ENCODE measurements at places on chromosomes 5 and 9.
A peak's percentile ranks its signal among the peaks of the same experiment; 100 is the strongest.

- DNase-seq, result peak; percentile 74
Measured at GRCh38 chr9:17810728-17811571, 232.1 kb downstream of the SH3GL2 start.

DNA sequence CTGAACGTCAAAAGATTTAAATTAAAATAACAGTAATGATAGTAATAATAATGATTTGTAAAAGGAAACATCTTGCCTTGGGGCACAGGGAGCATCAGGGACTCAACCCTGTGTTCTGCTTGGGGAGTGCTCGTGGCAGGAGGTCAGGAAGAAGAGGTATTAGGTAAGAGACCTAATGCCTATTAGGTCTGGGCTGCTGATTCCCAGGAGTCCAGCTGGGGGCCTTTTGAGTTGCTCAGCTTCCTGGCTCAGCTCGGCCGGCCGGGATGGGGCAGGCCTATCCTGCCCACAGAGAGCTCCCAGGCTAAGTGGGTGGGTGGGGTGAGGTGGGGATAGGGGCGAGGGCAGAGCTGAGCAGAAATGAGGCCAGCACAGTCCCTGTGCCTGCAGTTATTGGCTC, 17.5 kb downstream of the LMX1B start:
- no peak for DNase-seq

DNA sequence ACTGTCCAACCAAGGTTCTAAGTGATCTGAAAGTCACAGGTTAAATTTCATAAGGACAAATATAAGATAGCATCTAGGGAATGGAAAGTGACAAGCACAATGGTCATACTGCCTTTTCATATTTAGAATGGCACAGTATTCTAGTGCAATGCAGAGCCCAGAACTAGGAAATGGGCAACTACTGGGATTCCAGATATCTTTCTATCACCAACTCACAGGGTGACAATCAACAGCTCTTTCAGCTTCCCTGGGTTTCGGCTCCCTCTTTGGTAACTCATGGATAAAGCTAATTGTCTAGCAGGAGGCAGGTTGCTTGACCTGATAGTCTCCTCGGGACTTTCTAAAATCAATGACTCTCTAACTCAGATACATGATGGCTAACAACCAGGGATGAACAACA, 60.4 kb downstream of the NR3C1 start:
- DNase-seq, result no peak

GRCh38 chr9:121778252-121779225, 127.1 kb downstream of the DAB2IP start:
- no peak for DNase-seq

- no peak for DNase-seq
Measured at GRCh38 chr5:109412981-109413402, 3.2 kb upstream of the PJA2 start.
